GM23248 (cell line): ENCODE measurements at places on chromosomes 6 and 20.

GRCh38 chr6:53944091-53944490 is 149.3 kb downstream of the LRRC1 start:
- DNase-seq, result no peak

- peak; percentile 71 for DNase-seq
Measured at GRCh38 chr6:29847871-29848630, 20.4 kb downstream of the HLA-G start.

DNA sequence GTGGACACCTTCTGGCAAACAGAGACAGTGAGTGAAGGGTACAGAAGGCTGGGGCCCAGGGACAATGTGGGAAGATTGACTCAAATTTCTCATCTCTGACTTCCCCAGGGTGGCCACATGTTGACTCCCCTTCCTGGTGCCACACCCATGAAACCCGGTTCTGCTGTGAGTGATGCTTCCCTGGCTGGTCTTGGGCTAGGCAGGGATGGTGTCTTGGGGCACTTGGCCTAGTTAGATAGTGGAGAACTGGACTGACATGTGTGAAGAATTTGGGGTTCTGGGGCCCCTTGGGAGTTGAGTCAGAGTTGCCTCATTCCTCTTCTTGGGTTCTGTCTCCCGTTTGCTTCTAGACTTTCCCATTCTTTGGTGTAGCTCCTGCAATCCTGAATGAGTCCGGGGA is 34.2 kb downstream of the GSS start:
- DNase-seq, result peak; percentile 44

DNA sequence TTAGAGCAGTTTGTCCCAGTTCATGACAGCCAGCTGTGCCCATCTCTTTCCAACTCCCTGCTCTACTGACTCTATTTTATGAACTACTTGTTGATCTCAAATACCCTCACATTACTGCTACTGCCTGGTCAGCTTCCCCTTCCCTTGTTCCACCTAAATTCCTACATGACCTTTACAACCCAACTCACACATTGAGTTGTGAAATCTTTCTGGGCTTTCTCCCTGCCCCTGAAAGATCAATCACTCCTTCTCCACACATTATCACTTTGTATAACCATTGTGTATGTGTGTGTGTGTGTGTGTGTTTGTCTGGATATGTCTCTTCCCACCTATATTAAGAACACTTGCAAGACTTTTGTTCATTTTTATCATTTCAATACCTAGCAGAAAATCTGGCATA is 42.1 kb upstream of the CLIC5 start:
- DNase-seq, result no peak

GRCh38 chr6:32905078-32905477 is 35.8 kb downstream of the HLA-DMB start:
- no peak for DNase-seq
